Pulmonary artery endothelial cell (primary cell): ENCODE measurements at places on chromosomes 16 and 17. TPM values are rescaled to one million over a fixed set of nuclear protein-coding genes. Genes with fewer than 3 reads are reported as not detected.

INCA1 gene
- 0.13 and 0.28 TPM in 2 replicates for total RNA-seq

KRTAP4-3 gene
- total RNA-seq: not detected in 2 replicates

SLC35G6 gene
- total RNA-seq: not detected in 2 replicates

KRT13 gene
- total RNA-seq: not detected in 2 replicates

WFIKKN1 gene
- total RNA-seq: 0.07 TPM in 2 replicates

EPX gene
- total RNA-seq: not detected in 2 replicates
